Activated CD4-positive, alpha-beta T cell treated with anti-CD3 and anti-CD28 coated beads, Interleukin-2, amount 50 U/mL, for 16 hours (primary cell): ENCODE measurements at places on chromosomes 12 and 14.

DNA sequence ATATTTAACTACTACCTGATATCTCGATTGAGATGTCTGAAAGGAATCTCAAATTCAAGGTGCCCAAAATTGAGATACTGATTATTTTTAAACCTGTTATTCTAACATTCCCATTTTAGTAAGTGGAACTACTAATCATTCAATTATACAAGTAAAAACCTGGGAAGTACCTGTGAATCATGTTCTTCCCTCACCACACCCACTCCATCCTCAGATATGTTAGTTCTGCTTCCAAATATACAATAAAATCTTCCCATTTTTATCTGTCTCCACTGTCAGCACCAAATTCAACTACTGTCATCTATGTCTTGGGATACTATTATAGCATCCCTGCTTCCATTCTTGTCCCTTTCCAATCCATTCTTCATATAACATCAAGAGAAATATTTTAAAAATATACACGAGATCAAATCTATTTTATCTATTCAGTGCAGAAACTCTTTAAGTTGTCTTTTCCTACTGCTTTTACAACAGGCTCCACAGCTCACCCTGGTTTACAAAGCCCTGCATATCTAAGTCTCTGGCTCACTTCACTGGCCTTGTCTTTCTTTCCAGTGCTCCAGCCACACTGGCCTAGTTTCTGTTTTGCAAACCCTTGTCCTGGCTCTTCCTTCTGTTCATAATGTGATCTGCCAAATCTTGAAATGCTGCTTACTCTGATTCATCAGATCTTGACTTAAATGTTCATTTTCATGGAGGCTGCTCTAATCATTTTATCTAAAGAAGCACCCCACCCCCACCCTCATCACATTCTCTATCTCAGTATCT, 122.3 kb downstream of the PTPRR start:
- no peak for DNase-seq

DNA sequence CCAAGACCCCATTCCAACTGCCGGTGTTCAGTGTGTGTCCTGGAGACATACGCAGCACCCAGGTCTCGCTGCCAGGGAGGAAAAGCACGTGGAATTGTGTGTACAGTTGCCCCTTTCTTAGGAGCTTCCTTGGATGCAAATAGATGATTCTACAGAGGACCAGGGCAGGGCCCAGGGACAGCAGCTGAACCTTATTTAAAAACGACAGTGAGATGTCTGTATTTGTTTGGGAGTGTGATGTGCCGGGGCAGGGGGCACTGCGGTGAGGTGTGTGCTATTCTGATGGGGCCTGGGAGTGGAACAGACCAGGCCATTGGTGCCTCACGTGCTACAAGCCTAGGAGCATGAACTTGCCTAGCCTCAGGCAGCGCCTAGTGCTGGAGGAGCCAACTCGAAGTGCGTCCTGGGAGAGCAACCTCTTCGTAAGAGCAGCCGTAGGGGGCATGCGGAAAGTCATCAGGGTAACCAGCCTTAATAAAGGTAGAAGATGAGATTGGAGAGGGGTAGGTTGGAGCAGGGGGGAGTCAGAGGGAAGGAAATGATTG, 98.3 kb upstream of the ESRRB start:
- no peak for DNase-seq

GRCh38 chr12:25256826-25257225, 6.1 kb upstream of the KRAS start:
- DNase-seq, result no peak

DNA sequence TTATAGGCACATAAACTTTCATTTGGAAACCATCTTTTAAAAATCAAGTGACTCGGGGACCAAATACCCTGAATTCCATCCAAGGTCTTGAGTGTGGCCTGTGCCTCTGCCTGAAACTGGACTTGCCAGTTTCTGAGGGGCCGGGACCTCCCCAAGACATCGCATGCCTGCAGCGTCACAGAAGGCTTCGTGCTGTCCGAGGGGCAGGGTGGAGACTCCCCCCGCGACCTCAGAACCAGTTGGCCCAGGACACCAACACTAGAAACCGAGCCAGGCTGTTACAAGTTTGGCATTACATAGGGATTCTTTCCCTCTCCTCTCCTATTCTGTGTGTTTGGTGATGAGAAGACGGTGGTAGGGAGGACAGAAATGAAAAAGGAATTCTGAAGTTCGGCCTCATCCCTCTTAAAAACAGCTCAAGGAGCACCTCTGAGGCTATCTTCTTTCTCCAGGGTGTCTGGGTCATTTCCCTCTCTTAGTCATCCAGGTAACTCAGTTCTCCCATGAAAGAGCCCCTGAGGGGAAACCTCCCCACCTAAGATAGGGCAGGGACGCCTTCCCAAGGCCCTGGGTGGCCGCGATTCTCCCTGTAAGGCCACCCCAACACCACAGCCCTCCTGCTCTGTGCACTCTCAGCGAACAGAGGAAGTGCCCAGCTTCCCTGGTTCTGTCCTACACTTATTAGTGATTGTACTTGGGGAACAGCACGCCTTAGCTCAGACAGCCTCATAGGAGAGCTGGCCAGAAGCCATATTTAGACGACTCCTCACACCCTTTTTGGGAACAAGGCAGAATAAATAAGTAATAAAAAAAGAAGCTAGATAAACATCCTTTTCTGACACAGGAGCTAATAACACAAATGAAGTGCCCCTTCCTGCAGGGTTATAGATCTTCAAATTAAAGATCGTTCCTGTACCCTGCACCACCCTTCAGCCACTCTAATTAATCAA, 93.8 kb downstream of the BCL11B start:
- DNase-seq, result no peak
